H54 (cell line): ENCODE measurements at places on chromosomes 7 and 10.

- no peak for DNase-seq
These were observed 408.4 kb downstream of the PARD3 start for GRCh38 chr10:34406463-34407323.

DNA sequence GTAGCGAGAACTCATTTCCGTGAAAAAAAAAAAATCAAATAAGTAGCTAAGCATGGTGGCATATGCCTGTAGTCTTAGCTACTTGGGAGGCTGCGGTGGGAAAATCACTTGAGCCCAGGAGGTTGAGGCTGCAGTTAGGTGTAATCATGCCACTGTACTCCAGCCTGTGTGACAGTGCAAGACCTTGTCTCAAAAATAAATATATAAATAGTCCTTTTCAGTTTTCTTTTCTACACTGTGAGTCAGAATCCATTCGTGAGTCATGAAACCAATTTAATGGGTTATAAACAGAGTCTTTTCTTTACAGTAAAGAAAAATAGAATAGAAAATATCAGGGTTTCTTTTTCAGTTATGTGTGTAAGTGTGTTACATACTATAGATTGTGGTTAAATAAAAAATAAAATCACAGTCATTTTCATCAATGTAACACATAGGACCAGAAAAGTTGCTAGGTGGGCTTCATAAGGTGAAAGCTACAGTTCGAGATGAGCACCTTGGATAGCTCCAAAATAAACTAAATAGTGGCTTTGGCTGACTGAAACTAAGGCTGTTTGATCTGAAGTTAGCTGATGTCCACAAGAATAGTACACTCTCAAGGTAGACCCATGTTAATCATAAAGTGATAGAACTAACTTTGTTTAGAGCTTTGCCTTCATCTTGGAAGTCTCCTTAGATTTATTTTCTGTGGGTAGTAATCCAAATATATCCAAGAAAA lies 781.1 kb downstream of the GATA3 start:
- DNase-seq: no peak

DNA sequence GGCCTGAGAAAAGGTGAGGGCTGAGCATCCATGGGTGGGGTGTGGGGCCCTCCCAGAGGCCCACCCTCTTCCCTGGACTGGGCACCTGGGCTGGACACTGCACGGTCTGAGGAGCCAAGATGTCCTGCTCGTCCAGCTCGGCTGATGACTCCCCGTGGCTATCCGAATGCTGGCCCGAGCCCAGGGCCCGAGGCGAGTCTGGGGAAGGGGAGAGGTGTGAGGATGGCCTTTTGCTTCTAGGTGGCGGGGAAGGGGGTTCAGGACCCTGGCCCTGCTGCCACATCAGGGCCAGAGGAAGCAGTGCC lies 7.1 kb downstream of the NACAD start:
- DNase-seq: no peak

DNA sequence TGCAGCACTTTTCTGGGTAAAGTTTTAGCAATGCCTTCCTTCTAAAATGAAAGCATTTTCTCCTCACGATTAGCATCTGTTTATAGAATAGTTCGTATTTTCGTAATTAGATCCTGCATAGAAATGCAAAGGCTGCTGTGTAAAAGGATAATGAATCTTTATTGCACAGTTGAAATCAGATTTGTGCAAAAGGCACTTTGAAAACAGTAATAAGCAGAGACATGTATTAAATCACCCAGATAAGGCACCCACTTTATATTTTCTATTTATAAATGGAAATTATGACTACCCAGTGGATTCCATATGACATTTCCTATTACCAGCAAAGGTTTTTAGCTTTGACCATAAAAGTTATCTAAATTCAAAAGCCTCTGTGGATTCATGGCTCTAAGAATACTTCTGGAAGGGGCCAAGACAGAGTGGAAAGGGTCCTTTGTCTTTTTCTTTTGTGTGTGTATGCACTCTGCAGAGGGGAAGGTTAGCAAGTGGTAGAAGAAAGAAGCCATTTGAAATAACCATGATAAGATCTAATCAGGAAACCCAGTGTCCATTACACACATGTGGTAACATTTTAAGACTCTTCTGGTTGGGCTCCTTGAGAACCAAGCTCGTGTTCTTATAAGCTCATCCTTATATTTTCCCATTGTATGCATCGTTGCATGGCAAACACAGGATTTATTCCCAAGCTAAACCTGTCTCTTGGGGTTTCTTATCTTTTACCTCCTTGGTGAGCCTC lies 612.1 kb downstream of the AUTS2 start:
- no peak for DNase-seq

- DNase-seq: no peak
These were observed 85.2 kb downstream of the NSUN6 start for GRCh38 chr10:18566177-18566576.

DNA sequence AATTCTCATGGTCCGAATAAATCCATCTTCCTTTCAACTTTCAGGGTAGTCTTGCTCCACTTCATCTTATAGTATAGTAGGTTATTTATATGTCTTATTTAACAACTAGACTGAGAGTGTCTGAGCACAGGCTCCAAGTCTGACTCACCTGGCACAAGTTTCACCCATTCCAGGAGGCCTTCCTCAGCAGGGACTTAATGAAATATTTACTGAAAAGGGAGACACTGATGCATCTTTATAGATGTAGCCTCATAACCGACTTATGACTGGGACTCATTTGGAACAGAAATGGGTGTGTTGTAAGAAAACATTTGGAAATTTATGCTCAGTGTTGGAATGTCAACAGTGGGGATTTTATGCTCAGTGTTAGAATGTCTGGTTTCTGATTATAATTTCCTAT lies 59.9 kb downstream of the CH25H start:
- DNase-seq: no peak

- DNase-seq: no peak
These were observed 38.0 kb upstream of the TRUB1 start for GRCh38 chr10:114899982-114900381.

DNA sequence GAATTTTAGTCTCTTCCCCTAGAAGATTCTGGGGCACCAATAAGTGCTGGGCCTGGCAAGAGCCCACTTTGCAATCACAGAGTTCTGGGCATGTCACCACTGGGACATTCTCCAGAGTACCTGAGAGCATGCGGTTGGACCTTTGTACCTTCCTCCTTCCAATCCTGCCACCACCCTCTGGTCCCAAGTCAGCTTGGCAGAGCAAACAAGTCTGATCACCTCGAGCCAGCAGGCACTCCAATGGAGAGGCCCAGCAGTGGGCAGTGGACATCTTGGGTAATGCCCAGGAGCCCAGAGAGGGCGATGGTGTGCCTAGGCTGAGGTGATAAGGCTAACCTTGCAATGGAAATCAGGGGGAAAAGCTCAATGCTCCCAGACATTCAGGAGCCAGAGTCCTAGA lies 43.4 kb downstream of the SH3PXD2A start:
- no peak for DNase-seq

DNA sequence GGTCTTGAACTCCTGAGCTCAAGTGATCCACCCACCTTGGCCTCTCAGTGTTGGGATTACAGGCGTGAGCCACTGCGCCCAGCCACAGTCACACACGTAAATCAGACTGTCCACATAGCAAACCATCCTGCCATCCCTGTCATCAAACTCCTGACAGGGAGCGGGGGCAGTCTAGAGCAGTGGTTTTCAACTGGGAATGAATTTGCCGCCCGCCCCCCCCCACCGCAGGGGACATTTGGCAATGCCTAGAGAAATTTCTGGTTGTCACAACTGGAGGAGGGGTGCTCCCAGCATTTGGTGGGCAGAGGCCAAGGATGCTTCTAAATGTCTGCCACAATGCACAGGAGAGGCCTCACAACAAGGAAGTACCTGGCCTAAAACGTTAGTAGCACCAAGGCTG lies 24.1 kb downstream of the CAMK2G start:
- no peak for DNase-seq

- DNase-seq: no peak
These were observed 96.8 kb downstream of the INPP5A start for GRCh38 chr10:132634241-132634946.

DNA sequence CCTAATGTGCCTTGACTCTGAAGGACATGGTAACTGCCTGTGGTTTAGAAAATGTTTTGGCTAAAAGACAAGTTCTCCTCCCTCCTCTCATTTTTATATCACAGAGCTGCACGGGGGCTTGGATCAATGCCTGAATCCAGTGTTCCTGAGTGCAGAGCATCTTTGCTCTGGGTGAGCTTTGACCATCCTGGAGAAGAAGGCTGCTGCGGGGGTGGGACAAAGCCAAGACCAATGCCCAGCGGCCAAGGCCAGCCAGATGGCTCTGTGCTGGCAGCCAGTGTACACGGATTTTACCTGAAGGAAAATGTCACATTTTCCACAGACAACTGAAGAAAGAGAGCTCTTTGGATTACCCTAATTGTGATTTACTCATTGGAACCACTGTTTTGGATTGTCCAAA lies 102.0 kb upstream of the TARP start:
- no peak for DNase-seq

GRCh38 chr10:132977807-132978206 lies 35.4 kb upstream of the CFAP46 start:
- DNase-seq: no peak

DNA sequence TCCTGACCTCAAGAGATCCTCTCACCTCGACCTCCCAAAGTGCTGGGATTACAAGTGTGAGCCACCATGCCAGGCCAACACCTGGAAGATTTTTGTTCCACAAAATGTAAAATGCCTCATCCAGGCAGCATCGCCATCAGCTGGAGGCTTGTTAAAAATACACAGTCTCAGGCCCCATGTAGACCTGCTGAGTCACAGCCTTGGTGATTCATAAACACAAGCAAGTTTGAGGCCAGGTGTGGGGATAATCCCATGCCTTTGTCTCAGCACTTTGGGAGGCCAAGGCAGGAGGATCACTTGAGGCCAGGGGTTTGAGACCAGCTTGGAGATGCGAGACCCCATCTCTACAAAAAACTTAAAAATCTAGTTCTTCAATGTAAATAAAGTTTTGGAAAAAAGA lies 49.1 kb upstream of the FOXK1 start:
- DNase-seq: peak; percentile 59

DNA sequence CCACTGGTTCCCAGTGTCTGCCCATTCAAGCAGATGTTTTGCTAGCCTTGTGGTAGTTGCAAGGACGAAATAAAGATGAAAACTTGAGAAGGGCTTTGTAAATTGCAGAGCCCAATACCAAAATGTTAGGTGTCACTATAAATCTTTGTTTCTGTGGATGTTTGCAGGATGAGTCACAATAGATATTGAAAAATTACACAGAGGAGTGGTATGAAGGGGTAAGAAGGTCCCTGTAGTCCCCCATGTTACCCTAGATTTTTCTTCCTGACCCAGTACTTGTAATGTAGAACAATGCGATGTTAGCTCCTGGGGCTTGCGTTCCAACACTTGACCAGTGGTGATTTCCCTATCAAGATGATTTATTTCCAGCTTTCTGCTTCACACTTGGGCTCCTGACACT lies 102.6 kb upstream of the LYZL1 start:
- no peak for DNase-seq

DNA sequence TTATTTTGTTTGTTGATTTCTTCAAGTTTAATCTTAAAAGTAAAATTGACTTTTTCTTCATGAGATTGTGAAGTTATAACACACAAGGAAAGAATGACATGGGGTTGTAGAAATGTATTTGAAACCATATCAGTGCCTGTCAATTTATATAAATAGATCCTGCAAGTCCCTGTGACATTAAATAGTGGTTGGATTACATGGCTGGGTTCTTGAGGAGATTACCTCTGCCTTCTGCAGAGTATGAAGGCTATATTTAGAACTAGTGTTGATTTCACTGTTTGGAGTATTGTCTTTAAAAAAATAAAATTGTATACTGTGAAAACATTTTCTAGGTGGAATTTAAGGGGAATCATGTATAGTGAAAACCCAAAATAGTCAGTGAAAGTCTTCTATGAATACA lies 385.8 kb upstream of the SMIM30 start:
- DNase-seq: no peak

GRCh38 chr10:3749600-3749999 lies 35.4 kb downstream of the KLF6 start:
- DNase-seq: no peak

DNA sequence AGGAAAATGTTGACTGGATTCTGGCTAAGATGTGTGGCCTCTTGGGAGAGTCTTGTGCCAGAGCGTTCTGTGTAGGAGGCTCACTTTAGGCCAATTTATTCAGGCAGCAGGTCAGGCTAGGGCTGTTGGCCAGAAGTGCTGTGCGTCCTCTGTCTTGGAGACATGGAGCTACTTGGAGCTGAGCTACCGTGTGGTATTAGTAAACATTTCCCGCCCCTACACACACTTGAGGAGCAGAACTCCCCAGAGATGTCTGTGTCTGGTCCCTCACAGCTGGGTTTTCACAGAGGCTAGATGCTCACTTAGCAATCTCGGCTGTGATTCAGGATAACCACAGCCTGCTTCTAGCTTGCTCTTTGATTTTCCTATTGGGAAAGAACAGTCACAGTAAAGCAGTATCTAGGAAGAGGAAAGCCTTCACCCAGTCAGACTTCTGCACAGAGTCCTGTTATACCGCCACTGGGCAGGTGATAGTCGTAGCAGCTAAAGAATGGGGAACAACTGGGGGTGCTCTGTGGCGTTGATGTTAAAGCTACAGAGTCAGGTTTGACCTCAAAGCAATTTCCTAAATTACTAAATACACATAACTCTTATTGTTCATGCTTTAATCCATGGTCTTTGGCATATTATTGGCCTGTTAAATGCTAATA lies 86.7 kb downstream of the MDFIC start:
- no peak for DNase-seq

- DNase-seq: no peak
These were observed 101.3 kb downstream of the CHRM2 start for GRCh38 chr7:136969761-136970160.

DNA sequence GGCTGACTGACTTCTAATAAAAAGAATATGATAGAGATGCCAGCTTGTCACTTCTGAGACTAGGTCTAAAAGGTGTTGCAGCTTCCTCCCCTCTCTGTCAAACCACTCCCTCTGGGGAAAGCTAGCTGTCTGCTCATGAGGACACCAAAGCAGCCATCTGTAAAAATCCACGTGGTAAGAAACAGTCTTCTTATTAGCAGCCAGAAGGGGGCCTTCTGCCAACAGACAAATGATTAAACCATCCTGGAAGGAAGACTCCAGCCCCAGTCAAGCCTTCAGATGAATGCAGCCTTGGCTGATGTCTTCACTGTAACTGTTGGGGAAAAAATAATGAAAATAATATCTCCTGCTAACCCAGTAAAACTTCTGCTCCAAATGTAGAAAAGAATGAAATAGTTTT lies 41.9 kb upstream of the DAGLB start:
- no peak for DNase-seq

DNA sequence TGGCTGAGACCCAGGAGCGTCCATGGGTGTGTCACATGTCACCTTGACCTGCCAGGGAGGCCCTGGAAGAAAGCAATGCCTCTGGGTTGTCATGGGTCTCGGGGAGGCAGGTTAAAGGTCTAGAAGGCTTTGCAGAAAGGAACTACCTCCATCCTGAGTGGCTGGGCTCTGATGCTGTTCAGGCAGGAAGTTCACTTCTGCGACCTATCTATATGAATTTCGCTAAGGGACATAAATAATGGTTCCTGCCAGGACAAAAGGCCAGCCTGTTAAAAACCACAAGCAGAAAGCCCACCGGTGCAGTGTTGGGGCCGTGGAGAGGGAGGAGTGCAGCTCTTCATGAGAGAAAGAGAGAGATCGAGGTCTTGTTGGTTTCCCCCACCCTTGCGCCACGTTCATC lies 182.9 kb downstream of the PTPN20 start:
- DNase-seq: no peak
